CD4-positive, alpha-beta memory T cell (primary cell): ENCODE measurements at places on chromosomes 1 and 21. TPM values are rescaled to one million over a fixed set of nuclear protein-coding genes. Genes with fewer than 3 reads are reported as not detected.

Gene NBPF6
- not detected for polyA plus RNA-seq

Gene IGSF21
- polyA plus RNA-seq = not detected

Gene C1QTNF12
- not detected for polyA plus RNA-seq

Gene TMEM82
- not detected for polyA plus RNA-seq

Gene C8A
- not detected for polyA plus RNA-seq

Gene CITED4
- 20.1 TPM for polyA plus RNA-seq

Gene C8B
- polyA plus RNA-seq = not detected

Gene PRKAA2
- not detected for polyA plus RNA-seq

Gene AADACL4
- not detected for polyA plus RNA-seq

Gene LCE2A
- not detected for polyA plus RNA-seq

Gene SNX7
- 0.55 TPM for polyA plus RNA-seq

Gene CBR1
- polyA plus RNA-seq = 82.2 TPM

Gene CLDN8
- polyA plus RNA-seq = not detected

DNA sequence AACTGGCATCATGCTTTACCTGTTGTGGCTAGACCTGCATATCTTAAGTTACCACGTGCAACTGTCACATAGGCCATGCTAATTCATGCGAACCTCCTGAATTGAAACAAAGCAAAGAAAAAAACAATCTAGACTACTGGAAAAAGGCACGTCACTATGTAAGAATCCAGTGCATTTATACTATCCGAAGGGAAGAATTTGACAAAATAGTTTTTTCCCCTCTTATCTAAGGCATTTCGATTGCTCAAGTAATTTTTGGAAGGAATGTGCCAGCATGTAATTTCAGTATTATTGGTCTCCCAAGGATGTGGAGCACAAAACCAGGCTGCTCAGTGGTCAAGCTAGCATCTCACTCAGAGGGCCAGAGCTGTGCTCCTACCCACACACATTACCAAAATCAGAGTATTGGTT, 31.5 kb upstream of the C1orf198 start:
- H3K4me3 ChIP-seq = no peak overlapping the region
- no peak overlapping the region for H3K27ac ChIP-seq
- no peaks in the 10 kb centered on the region for H3K27me3 ChIP-seq
- no peak for DNase-seq

DNA sequence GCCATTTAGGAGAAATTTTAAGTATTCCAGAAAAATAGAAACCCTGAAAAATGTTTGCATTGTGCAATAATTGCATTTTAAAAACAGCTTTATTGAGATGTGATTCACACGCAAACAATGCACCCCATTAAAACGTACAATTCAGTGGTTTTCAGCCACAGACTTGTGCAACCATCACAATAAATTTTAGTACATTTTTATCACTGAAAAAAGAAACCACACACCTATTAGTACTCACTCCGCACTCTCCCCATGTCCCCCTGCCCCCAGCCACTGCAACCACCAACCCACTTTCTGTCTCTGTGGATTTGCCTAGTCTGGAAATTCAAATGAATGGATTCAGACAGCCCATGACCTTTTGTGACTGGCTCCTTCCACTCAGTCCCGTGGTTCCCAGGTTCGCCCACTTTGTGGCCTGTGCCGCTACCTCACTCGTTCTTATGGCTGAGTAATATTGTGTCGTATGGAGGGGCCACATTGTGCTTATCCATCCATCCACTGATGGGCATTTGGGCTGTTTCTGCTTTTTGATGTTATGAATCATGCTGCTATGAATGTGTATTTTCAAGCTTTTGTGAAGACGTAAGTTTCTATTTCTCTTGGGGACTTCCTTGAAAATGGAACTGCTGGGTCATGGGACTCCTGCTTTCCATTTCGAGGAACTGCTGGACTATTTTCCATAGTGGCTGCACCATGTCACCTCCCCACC, 147.7 kb upstream of the ARHGEF16 start:
- no peaks in the 10 kb centered on the region for H3K36me3 ChIP-seq
- no peak overlapping the region for H3K4me3 ChIP-seq
- peaks cover 4% of the 10 kb centered on the region for H3K27me3 ChIP-seq
- H3K4me1 ChIP-seq = no peaks in the 10 kb centered on the region

GRCh38 chr1:6401673-6402072, 8.1 kb upstream of the ACOT7 start:
- no peak overlapping the region for H3K4me3 ChIP-seq
- no peak overlapping the region for H3K27ac ChIP-seq
- H3K4me1 ChIP-seq = no peaks in the 10 kb centered on the region
- H3K27me3 ChIP-seq = no peaks in the 10 kb centered on the region
- DNase-seq = no peak

- no peak overlapping the region for H3K4me3 ChIP-seq
- H3K27me3 ChIP-seq = no peaks in the 10 kb centered on the region
- H3K4me1 ChIP-seq = peaks cover 42% of the 10 kb centered on the region
- DNase-seq = peak; percentile 52
- no peaks in the 10 kb centered on the region for H3K36me3 ChIP-seq
Measured at GRCh38 chr1:26391450-26391849, 18.9 kb upstream of the ZNF683 start.

DNA sequence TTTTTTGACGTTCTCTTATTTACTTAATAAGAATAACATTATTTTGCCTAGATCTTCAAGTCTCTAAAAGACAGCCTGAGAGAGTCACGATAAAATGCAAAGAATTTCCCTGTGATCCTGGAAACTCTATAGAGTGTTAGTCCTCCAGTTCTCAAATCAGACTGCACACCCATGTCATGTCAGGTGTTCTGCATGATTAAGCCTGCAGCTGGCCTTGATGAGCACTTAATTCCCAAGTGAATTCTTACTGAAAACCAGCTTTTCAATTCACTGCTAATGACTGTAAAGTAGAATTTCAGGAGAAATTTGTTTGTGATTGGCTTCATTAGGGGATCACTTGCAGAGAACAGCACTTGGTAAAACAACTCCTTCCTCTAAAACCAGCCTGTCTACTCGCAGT, 41.9 kb downstream of the CHML start:
- no peaks in the 10 kb centered on the region for H3K36me3 ChIP-seq
- H3K4me3 ChIP-seq = no peak overlapping the region
- H3K27ac ChIP-seq = no peak overlapping the region
- no peaks in the 10 kb centered on the region for H3K27me3 ChIP-seq
- DNase-seq = no peak
- H3K4me1 ChIP-seq = no peaks in the 10 kb centered on the region

DNA sequence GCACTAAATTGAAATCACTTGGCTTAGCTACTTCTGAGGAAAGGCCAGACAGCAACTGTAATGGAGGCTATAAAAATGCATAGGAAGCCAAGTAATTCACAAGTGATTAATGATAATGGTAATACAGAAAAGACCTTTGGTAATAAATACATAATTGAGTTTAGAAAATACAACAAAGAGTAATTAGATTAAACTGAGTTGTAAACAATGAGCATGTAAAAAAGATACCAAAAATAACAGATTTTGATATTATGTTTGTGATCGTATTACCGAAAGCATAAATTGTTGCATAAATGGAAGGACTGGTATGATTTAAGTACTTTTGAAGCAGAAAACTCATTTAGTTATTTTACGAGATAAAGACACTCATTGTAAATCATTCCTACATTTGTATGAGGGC, 556.7 kb upstream of the TMPRSS15 start:
- no peak overlapping the region for H3K27ac ChIP-seq
- no peaks in the 10 kb centered on the region for H3K36me3 ChIP-seq
- H3K27me3 ChIP-seq = no peaks in the 10 kb centered on the region
- H3K4me1 ChIP-seq = no peaks in the 10 kb centered on the region
- H3K4me3 ChIP-seq = no peak overlapping the region

DNA sequence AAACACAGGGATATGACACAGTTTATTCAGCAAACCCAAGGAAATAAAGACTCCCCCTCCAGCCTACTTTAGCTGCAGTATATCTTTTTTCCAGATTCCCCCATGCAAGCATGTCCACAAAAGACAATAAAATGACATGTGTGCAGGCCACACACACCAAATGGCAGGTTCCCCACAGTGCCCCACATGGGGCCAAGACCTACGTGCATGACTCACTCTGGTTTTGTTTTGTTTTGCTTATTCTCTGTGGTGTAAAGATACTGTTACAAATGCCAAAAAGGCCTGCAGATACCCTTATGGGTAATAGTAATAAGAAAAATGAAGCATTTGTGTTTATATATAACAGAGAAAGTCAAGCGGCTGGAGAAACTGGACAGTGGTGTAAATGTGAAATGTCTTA, 71.6 kb downstream of the RD3 start:
- DNase-seq = no peak
- H3K27me3 ChIP-seq = no peaks in the 10 kb centered on the region
- H3K4me1 ChIP-seq = peaks cover 7% of the 10 kb centered on the region

GRCh38 chr1:2279210-2279639, 51.1 kb downstream of the SKI start:
- peaks cover 3% of the 10 kb centered on the region for H3K36me3 ChIP-seq
- no peak overlapping the region for H3K27ac ChIP-seq
- DNase-seq = no peak
- no peak overlapping the region for H3K4me3 ChIP-seq
- H3K27me3 ChIP-seq = no peaks in the 10 kb centered on the region
- peaks cover 52% of the 10 kb centered on the region for H3K4me1 ChIP-seq

- H3K27me3 ChIP-seq = no peaks in the 10 kb centered on the region
- H3K4me3 ChIP-seq = no peak overlapping the region
- H3K36me3 ChIP-seq = no peaks in the 10 kb centered on the region
- H3K27ac ChIP-seq = no peak overlapping the region
- no peaks in the 10 kb centered on the region for H3K4me1 ChIP-seq
- DNase-seq = no peak
Measured at GRCh38 chr21:40129809-40130208, 262.6 kb downstream of the PCP4 start.

DNA sequence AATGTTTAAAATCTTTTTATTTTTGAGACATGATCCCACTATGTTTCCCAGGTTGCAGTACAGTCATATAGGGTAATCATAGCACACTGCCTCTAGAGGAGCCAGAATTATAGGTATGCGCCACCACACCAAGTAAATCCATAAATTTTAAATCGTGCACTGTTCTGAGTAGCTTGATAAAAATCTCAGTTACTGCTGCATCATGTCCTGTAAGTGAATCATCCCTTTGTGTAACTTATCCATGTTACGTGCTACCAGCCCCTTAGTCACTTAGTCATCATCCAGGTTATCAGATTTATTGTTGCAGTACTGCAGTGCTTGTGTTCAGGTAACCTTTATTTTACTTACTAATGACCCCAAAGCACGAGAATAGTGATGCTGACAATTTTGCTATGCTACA, 1770.9 kb downstream of the BRINP3 start:
- no peak for DNase-seq
- no peak overlapping the region for H3K4me3 ChIP-seq
- H3K36me3 ChIP-seq = no peaks in the 10 kb centered on the region
- no peaks in the 10 kb centered on the region for H3K4me1 ChIP-seq
- H3K27ac ChIP-seq = no peak overlapping the region
- no peaks in the 10 kb centered on the region for H3K27me3 ChIP-seq

GRCh38 chr1:9262096-9262986, 27.8 kb downstream of the H6PD start:
- no peak overlapping the region for H3K27ac ChIP-seq
- DNase-seq = no peak
- no peak overlapping the region for H3K4me3 ChIP-seq

DNA sequence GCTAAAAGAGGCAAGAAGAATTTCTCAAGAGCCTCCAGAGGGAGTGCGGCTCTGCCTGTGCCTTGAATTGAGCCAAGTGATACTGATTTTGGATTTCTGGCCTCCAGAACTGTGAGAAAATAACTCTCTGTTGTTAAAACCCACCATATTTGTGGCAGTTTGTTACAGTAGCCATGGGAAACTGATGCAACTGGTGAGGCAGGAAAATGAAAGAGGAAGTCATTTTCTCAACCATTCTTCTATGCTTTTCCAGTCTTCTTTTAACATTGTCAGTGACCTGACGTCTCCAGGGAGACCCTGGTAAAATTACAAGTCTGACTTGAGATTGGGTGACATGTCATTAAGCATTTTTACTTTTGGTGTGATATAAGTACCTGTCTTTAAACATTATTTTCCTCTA, 5.8 kb downstream of the OR6P1 start:
- H3K36me3 ChIP-seq = no peaks in the 10 kb centered on the region
- no peaks in the 10 kb centered on the region for H3K4me1 ChIP-seq
- DNase-seq = no peak
- no peaks in the 10 kb centered on the region for H3K27me3 ChIP-seq
- no peak overlapping the region for H3K4me3 ChIP-seq

DNA sequence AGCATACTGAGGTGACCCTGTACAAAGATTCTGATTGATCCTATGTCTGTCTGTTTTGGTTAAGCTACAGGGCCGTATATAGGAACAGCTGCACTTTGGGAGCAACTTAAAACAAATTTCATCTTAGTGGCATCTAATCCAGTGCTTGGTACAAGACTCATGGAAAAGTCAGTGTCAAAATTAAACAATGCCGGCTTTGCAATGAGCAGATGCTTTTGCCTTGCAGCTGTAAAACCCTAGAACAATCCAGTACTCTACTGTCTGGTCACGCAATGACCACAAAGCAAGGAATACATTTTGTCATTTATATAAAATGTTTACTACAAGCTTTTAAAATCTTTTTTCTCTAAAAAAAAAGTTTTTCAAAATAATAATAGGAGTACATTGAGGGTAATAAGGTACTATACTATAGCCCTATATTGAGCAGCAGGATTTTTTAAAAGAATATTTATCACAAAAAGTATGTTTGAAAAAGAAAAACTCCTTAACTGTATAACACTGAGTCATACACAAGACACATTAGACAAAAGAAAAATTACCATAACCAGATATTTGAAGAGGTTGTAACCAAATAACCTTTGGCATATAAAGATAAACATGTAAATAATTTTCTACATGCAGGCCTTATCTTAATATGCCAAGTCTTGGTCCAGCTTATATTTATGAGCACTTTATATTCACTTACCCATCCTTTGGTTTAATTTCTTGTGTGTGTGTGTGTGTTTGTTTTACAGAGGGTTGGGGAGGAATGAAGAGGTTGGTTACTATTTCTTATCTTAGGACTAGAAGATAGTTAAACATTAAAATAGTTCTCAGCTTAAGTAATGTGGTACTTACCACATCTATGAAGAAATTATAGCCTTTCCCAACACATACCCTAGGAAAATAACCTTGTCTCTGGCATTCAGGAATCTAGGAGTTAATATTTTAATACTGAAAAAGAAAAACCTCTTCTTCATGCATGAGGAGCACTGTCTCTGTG, 262.3 kb downstream of the FAF1 start:
- no peak for DNase-seq
- no peaks in the 10 kb centered on the region for H3K4me1 ChIP-seq
- H3K27me3 ChIP-seq = no peaks in the 10 kb centered on the region
- H3K36me3 ChIP-seq = no peaks in the 10 kb centered on the region

- peak; percentile 20 for DNase-seq
- peak overlapping the region; percentile 53 for H3K27ac ChIP-seq
- no peak overlapping the region for H3K4me3 ChIP-seq
- H3K4me1 ChIP-seq = peaks cover 67% of the 10 kb centered on the region
- no peaks in the 10 kb centered on the region for H3K27me3 ChIP-seq
Measured at GRCh38 chr1:206737729-206738201, 32.8 kb upstream of the IL19 start.

- DNase-seq = peak; percentile 36
- no peak overlapping the region for H3K4me3 ChIP-seq
- H3K27ac ChIP-seq = no peak overlapping the region
- H3K27me3 ChIP-seq = no peaks in the 10 kb centered on the region
Measured at GRCh38 chr1:158793604-158794003, 12.6 kb upstream of the OR6N2 start.
